ENCODE measurements at places on chromosomes 11 and 22.
A peak's percentile ranks its signal among the peaks of the same experiment; 100 is the strongest.

DNA sequence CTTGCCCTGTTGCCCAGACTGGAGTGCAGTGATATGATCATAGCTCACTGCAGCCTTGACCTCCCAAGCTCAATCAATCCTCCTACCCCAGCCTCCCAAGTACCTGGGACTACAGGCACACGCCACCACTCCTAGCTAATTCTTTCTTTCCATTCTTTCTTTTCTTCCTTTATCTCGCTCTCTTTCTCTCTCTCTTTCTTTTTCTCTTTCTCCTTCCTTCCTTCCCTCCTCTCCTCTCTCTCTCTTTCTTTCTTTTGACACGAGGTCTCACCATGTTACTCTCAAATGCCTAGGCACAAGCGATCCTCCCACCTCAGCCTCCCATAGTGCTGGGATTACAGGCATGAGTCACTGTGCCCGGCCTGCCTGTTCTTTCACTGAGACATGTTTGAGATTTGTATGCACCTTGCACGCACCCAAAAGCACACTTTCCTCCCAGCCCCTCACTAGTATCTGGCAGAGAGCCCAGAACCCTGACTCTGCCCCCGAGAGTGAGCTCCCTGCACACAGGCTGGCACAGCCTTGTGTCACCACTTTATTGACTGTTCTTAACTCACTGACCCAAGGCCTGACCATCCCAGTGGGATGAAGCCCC lies 56.8 kb downstream of the CD6 start:
- no peak for DNase-seq

- peak; percentile 86 for DNase-seq
Observed at GRCh38 chr11:62508336-62509058, 38.1 kb downstream of the AHNAK start.

- DNase-seq: no peak
Observed at GRCh38 chr22:37256075-37256726, 12.1 kb upstream of the RAC2 start.

DNA sequence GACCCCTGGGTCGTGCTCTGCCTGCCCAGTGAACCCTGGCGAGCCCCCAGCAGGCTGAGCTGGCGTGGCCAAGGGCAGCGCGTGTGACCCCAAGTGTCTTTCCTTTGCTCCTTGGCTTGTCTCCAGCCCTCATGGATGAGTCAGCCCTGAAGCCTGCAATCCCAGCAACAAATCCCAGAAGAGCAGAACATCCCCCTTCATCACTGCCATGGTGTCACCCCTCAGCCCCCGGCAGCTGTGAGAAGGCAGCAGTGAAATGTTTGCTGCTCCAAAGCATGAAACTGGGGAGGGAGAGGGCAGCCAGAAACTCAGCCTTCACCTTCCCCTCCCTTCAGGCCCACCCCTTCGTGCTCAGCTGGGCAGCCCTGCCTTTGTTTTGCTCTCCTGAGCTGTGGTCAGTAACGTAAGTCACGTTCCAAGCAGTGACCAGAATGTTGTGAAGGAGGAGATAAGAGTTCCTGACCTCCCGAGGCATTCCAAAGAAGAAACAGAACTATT lies 29.8 kb downstream of the ADAMTS15 start:
- DNase-seq: peak; percentile 59

- DNase-seq: no peak
Observed at GRCh38 chr22:30294066-30294465, 4.8 kb upstream of the CASTOR1 start.

- no peak for DNase-seq
Observed at GRCh38 chr11:9738116-9738515, 74.2 kb downstream of the SWAP70 start.

GRCh38 chr22:44497218-44497904 lies 672 bp downstream of the RTL6 start:
- DNase-seq: no peak

GRCh38 chr11:68904248-68904847 lies 657 bp downstream of the IGHMBP2 start:
- peak; percentile 5 for DNase-seq

- DNase-seq: no peak
Observed at GRCh38 chr11:45530776-45531175, 134.6 kb downstream of the CHST1 start.

DNA sequence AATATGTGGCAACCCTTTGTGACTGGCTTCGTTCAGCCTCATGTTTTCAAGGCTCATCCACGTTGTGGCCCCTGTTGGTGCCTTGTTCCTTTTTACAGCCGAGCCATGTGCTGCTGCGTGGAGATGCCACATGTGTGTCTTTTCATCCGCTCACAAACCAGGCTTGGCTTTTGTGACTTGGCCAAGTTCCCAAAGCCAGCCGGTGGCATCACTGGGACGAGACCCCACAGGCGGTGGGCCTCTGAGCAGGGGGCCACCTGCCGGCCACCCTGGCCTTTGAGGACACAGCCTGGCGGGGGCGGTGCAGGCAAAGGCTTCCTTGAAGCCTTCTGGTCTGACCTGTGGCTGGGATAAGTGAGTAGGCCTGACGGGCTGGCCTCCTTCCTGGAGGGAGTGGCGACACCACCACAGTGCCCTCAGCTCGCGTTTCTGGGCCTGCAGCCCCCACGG lies 10.5 kb downstream of the GRK2 start:
- DNase-seq: no peak

- no peak for DNase-seq
Observed at GRCh38 chr11:77656362-77656761, 18.8 kb upstream of the CLNS1A start.

DNA sequence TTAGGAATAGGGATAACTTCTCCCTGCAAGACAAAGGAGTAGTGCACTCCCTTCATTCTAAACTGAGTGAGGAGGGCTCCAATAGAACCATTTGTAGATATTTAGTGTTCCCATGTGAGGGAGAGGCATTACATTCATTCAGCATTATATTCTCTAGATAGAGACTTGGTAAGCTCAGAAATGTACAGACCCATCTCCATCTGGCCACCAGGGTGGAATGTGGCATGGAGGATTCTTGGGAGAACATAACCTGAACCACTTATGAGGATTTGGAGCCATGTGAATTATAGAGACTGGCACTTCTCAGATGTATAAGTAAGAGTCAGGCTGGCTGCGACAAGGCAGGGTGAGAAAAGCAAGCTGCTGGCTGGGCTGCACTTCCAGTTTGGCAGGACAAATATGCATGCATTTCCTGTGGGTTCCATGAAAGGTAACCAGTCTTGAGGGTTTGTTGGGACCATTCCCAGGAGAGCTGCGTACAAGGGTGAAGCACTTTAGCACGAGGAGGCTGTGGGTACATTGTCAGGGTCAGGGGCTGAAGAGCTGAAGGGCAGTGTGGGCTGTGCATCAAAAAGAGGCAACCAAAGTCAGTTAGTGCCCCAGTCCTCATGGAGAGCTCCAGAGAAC lies 9.2 kb downstream of the RRP8 start:
- no peak for DNase-seq

- no peak for DNase-seq
Observed at GRCh38 chr22:50701076-50701419, 28.4 kb downstream of the SHANK3 start.

DNA sequence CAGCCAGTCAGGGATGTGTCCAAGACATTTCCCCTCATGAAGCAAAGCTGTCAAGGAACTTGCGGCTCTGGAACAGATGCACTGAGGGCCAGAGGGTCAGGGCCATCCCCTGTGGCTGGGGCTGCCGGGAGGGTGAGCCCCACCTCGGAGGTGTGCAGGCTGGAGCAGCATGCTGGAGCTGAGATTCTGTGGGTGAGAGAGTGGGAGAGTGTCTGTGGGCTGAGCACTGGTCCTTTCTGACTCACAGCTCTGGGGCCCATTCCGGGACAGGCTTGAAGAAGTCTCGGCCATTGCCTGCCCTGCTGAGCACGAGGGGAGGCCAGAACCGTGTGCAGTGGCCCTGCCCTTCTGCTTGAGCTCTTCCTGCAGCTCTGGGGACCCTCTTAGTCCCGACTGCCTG lies 2.1 kb downstream of the OMP start:
- DNase-seq: no peak

GRCh38 chr22:46033256-46034200 lies 56.6 kb upstream of the WNT7B start:
- DNase-seq: peak; percentile 19

- peak; percentile 91 for DNase-seq
Observed at GRCh38 chr22:18095101-18095805, 15.4 kb upstream of the TUBA8 start.

DNA sequence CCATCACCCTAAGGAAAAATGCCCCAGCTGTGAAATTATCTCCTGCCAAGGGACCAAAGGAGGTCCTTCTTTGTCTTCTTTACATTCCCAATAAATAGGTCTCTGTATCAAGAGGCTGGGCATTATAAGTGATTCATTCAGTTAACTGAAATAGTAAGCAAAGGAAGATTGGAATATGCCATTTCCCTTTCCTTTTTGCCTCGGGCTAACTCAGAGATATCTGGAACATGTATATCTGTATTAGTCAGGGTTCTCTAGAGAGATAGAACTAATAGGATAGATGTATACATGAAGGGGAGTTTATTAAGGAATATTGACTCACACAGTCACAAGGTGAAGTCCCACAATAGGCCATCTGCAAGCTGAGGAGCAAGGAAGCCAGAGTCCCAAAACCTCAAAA lies 15.3 kb upstream of the CWF19L2 start:
- DNase-seq: no peak

- DNase-seq: no peak
Observed at GRCh38 chr11:126832387-126832786, 168.2 kb downstream of the KIRREL3 start.

- DNase-seq: no peak
Observed at GRCh38 chr22:43031617-43032016, 16.7 kb upstream of the PACSIN2 start.

- no peak for DNase-seq
Observed at GRCh38 chr11:11659567-11660362, 38.0 kb upstream of the GALNT18 start.

DNA sequence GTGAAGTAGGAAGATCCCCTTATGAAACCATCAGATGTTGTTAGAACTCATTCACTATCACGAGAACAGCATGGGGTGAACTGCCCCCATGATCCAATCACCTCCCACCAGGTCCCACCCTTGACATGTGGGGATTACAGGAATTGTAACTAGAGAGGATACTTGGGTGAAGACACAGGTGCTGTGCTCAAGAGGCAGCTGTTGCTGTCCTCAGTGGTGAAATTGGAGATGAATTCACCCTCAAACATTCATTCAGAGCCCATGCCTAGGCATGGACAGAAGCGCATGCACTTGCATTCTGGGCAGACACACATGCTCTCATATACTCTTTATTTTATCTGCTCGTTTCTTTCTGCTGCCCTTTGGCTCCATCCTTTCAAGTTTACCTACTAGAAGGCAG lies 385.0 kb downstream of the INSC start:
- DNase-seq: no peak

DNA sequence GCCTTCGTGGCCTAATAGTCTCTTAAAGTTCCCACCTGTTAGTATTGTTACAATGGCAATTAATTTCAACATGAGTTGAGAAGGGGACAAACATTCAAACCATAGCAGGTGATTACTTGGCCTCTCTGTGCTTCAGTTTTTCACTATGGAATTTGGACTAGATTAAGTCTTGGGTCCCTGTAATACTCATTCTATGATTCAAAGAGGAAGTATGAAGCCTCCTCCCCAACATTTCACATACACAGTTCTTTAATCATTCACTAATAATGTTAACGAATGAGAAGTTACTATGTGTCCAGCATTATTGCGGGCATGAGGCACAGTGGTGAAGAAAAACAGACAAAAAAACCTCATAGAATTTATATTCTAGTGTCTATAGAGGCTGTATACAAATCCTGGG lies 19.9 kb upstream of the USP47 start:
- no peak for DNase-seq

GRCh38 chr11:68813773-68814172 lies 27.9 kb downstream of the CPT1A start:
- no peak for DNase-seq

- DNase-seq: no peak
Observed at GRCh38 chr11:130516554-130517505, 68.4 kb downstream of the ADAMTS15 start.

- no peak for DNase-seq
Observed at GRCh38 chr11:47791774-47792430, 24.8 kb upstream of the FNBP4 start.

DNA sequence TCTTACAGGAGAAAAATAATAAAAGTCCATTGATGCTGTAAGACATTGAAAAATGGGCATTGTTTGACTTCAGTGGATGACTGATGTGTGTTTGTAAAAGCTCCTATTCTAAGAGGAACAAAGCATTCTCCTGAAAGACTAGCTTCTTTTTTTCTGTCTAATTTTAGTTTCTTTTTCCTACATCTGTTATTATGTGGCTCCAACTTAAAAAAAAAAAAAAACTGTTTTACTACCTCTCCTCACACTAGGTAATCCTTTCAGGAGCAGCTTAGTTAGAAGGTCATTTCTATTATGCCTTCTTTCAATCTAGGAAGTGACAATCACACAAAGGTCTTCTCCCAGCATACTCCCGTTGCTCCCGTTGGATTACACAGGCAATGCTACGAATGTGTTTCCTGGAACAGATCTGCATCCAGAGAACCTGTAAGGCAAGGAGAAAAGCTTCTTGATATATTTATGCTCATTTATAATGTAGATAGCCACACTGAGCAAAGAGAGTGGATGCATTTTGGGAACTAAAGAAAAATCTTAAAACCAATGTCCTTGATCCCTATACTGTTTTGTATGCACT lies 595.1 kb upstream of the CCDC179 start:
- no peak for DNase-seq

GRCh38 chr11:45530111-45530510 lies 135.3 kb downstream of the CHST1 start:
- DNase-seq: no peak

DNA sequence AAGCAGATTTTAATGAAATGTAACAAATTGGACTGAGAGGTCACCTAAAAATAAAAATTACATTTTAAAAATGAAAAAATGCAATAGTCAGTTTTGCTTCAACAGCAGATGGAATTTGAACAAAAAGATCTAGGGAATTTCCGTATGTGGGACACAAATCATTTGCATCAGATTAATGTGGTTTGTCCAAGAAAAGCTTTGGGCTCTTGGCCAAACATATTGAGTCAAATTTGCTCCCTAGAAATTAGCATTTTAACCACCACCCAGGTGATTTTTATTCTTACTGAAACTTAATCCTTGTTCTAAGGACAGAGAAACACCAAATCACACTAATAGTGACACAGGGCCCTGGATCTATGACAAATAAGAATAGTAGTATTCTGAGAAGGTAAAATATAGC lies 1477.8 kb downstream of the FAM181B start:
- DNase-seq: no peak
